ENCODE measurements at places on chromosomes 4 and X. TPM values are rescaled to one million over a fixed set of nuclear protein-coding genes. Genes with fewer than 3 reads are reported as not detected.
A peak's percentile ranks its signal among the peaks of the same experiment; 100 is the strongest.

Gene FAM114A1
- 159 TPM for total RNA-seq

Gene ARR3
- not detected for total RNA-seq

Gene AREG
- total RNA-seq, result 1.5 TPM

- no peak for DNase-seq
Measured at GRCh38 chr4:98608356-98608755, 50.1 kb downstream of the TSPAN5 start.

GRCh38 chrX:129493643-129494042 is 29.6 kb downstream of the SMARCA1 start:
- DNase-seq, result peak; percentile 62

DNA sequence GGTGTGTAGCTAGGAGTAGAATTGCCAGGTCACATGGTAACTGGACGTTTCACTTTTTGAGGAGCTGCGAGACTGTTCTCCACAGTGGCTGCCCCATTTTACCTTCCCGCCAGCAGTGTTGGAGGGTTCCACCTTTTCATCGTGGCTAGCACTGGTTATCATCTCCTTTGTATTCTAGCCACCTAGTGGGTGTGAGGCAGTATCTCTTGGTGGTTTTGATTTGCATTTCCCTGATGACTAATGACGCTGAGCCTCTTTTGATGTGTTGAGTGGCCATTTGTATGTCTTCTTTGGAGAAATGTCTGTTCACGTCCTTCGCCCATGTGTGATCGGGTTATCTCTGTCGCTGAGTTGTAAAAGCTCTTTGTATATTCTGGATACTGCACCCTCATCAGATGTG is 10.6 kb downstream of the ABCD1 start:
- no peak for DNase-seq

- no peak for DNase-seq
Measured at GRCh38 chrX:71565474-71566041, 12.7 kb upstream of the GCNA start.

GRCh38 chrX:40169193-40170101 is 71.7 kb upstream of the BCOR start:
- DNase-seq, result peak; percentile 59
